NCI-H1930 (cell line): ENCODE measurements at places on chromosomes 5 and 9.

DNA sequence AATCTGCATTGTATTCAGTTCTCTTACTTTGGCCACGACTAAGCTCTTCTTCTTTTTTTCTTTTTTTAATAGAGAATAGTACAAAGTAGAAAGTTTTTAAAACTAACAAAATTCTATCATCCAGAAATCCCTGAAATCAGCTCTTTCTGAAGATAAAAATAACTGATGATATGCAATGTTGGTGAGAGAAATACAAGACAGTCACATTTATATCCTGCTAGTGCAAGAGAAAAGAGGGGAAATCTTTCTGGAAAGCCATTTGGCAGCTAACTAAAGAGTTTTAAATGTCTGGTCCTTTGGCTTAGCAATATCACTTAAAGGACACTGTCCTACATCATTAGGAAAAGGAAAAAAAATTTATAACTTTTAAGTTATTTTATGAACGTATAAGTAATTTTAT lies 27.0 kb upstream of the FREM1 start:
- no peak for DNase-seq

- DNase-seq: no peak
Measured at GRCh38 chr9:21513431-21513830, 31.3 kb upstream of the IFNE start.

- DNase-seq: no peak
Measured at GRCh38 chr9:120383999-120384924, 195.7 kb downstream of the CDK5RAP2 start.

GRCh38 chr9:103992938-103993579 lies 101.0 kb upstream of the SMC2 start:
- no peak for DNase-seq

DNA sequence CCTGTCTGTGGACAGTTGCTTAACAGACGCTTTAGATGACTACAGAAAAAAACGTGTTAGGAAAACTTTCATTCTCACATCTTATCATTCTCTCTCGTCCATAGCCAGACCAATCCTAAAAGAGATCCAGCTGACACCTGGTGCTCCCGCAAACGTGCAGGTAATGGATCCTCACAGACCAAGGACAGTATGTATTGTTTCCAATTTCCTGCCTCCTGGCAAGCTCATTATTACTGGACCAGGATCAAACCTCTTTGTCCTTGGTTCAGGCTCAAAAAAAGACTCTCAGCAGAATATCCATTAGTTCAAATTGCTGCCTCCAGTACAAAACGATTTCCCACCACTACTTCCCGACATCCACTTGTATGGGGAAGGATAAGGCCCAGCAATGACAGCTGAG lies 62.4 kb downstream of the SERINC5 start:
- no peak for DNase-seq

DNA sequence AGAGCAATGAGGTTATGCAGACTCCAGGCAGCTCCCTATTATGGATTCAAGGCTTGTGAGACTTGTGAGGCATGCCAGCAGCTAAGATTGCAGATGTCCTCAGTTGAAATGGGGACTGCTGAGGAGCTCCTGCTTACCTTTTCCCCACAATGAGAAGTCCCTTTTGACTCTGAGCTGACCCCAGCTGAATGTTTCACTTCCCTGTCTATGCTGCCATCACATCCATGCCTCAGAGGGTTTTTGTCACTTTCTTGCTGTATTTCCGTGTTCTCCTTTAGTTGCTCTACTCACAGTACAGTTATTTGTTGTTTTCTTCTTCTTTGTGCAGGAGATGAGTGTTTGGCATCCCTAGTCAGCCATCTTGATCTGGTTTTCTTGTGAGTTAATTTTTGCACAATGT lies 18.8 kb upstream of the OR2S2 start:
- DNase-seq: no peak

DNA sequence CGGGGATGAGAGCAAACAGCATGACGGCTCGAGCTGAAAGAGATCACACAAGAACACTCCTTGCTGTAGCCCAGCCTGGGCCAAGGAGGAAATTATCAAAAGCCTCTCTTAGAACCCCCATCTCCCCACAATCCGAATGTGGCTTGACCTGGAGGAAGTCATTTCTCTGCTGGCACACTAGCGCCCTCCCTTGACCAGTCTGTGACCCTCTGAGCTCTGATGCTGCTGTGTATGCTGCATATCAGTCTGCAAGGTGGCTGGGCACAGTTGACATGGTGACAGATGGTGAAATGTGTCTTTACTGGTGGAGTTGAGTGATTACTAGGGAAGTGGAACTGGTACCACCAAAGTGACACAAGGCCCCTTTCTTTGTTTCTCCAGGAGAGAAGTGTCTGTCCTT lies 3.3 kb downstream of the SLC46A2 start:
- no peak for DNase-seq

DNA sequence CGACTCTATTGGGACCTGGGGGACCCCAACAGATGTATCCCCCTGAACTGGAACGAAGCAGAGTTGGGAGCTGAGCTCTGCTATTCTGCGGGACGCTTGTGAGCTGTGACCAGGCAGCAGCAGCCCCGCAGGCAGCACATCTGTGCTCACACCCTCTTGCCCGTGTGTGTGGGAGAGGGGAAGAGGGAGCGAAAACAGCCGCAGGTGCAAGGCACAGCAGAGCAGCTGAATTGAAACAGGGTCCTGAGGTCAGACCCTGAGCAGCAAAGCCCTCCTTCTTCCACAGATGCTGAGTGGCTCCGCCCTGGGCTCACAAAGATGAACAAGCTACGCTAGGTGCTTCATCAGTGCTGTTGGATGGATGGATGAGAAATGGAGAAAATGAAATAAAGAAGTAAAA lies 198.7 kb downstream of the HSPA4 start:
- no peak for DNase-seq

- DNase-seq: no peak
Measured at GRCh38 chr9:123912167-123912897, 17.6 kb downstream of the DENND1A start.

GRCh38 chr5:102153003-102153759 lies 142.9 kb downstream of the SLCO4C1 start:
- DNase-seq: peak; percentile 1

GRCh38 chr5:16480144-16480543 lies 14.5 kb upstream of the ZNF622 start:
- DNase-seq: no peak
